ENCODE measurements at places on chromosomes 1 and 21.
A peak's percentile ranks its signal among the peaks of the same experiment; 100 is the strongest.

DNA sequence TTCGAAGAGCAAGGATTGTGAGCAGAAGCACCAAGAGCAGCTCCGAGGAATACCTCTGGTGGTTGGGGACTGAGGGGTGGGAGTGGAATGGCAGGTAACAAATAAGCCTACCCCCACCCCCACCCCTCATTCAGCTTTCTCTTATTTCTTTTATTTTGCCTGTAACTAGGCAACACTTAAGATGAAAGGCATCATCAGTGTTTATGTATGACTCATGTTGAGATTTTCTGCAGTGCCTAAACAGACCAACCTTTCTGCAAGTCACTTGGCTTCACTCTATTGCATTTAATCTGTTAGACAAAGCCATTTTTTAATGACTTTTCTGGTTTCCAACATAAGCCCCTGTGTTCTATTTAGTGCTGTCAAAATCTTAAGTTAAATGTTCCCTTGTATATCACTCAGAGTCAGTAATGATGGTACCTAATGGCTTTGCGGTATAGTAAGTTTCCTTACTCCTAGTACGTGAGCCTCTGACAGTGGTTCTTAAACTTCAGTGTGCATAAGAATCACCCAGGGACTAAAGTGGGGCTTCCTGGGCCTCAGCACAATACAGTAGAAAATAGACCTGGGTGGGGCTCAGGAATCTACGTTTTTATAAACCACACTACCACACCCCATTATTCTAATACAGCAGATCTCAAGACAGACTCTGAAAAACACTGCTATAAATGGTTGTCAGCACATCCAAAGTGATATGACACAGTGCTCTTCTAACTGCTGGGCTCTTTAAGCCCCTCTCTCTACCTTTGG is 19.9 kb downstream of the CASQ2 start:
- DNase-seq = no peak

GRCh38 chr1:106439475-106439874 is 617.0 kb upstream of the PRMT6 start:
- DNase-seq = no peak

GRCh38 chr1:167767761-167768160 is 46.0 kb downstream of the MPZL1 start:
- no peak for DNase-seq

DNA sequence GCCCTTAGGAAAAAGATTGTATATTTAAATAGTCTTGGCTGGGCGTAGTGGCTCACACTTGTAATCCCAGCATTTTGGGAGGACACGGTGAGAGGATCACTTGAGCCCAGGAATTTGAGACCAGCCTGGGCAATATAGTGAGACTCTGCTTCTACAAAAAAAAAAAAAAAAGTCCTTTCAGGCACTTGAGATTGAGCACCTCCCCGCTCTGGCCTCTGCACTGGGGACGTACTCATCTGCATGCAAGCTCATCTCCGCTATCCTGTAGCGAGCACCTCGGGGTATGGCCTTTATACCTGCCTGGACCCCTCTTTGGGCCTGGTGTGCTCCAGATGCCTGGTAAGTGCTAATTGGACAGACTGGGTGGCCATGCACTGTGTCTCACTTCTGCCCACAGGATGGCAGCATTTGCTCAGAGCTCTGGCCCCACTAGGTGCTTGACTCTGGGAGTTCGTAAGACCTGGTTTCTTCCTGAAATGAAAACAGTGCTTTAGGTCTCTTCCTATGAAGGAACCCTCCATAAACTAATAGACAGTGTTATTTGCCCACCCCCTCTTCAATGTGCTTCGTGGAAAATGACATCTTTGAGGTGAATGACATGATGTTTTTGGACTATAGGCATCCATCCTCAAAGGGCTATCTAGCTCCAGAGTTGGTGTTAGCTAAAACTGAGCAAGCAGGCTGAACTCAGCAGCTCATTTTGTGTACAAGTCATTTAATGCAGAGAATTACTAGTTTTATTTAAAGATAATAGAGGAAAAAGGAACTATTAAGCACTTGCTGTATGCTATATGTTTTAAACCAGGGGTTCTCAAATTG is 61.7 kb upstream of the ADAR start:
- DNase-seq = peak; percentile 71

- DNase-seq = no peak
Measured at GRCh38 chr1:55775007-55775406, 559.8 kb upstream of the USP24 start.

DNA sequence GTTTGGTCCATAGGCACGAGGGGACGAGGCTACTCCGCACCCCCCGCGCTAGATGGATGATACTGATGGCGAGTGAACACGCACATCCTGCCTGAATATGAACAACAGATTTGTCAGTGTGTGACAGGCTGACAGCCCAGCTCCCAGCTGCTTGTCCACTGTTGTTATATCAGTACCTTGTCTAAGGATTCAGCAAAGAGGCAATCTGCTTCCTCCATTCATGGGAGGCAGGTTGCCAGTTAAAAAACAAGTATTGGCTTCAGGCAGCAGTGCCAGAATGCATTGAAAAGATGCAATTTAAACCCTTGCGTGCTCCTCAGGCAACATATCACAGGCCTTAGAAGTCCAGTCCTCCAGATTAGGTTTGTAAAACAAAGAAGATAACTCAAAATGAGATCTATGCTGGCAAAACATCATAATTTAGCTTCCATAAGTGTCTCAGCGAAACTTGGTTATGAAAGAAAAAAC is 223.3 kb downstream of the GPATCH2 start:
- no peak for DNase-seq

- no peak for DNase-seq
Measured at GRCh38 chr1:203492082-203492747, 1.7 kb upstream of the OPTC start.

DNA sequence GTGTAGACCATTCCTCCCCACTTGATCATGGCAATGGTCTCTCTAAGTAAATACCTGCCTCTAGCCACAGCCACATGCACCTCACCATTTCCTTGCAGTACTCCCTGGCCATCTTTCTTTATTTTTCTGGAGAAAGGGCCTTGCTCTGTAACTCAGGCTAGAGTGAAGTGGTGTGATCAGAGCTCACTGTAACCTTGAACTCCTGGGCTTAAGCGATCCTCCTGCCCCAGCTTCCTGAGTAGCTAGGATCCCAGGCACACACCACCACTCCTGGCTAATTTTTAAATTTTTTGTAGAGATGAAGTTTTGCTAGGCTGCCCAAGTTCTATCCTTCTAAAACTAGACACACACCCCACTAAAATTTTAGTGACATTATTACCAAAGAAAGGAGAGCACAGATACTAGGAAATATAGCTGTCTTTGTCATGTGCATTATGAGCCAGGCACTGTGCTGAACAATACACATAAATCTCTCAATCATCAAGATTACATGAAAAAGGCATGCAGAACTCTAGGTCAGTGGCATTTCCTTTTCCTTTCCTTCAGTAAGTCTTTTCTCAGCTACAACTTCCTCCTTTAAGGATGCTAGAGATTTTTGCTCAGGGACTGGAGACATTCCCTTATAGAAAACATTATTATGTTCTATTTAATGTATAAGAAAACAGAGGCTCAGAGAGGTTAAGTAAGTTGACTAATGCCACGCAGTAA is 95.0 kb upstream of the SERBP1 start:
- no peak for DNase-seq

GRCh38 chr1:163298365-163298764 is 23.4 kb upstream of the NUF2 start:
- DNase-seq = no peak

GRCh38 chr1:70745199-70745598 is 302.4 kb downstream of the PTGER3 start:
- DNase-seq = no peak

GRCh38 chr1:214332946-214333798 is 52.2 kb downstream of the SMYD2 start:
- DNase-seq = peak; percentile 71

- no peak for DNase-seq
Measured at GRCh38 chr21:22355949-22356348, 1357.7 kb downstream of the NCAM2 start.

DNA sequence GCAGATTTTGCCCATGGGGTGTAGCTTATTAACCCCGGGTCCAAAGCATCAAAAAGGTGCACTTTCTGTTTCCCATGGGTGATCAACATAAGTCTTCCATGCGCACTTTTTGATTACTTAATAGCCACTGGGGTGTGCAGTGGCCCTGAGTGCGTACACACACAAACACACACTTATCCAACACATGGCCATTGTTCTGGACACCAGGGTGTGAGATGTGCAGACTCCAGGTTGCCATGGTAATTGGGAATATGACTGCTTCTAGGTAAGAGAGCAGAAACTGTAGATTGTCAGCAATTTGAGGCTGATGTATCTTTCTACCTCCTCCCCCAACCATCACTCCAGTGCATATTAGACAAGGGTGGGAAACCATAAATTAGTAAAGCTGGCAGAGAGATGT is 68.8 kb downstream of the MAB21L3 start:
- DNase-seq = no peak

GRCh38 chr1:163085904-163086268 is 16.7 kb downstream of the RGS4 start:
- DNase-seq = no peak

DNA sequence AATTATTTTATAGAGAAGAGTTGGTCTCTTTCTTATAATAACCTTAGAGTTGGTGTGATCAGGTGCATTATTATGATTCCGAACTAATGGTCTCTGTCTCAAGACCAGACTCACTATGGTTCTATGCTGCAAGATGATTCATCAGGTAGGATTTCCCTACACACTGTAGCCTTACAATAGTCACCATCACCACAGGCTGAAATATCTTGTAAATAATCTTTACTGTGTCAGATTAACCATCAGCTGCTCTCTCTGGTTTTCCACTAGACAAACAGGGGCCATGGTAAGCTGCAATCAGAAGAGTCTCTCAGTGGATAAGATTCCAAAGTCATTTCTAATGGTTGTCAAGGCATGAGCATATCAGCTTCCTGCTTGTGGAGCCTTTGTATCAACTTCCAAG is 4.4 kb upstream of the GBP4 start:
- no peak for DNase-seq

DNA sequence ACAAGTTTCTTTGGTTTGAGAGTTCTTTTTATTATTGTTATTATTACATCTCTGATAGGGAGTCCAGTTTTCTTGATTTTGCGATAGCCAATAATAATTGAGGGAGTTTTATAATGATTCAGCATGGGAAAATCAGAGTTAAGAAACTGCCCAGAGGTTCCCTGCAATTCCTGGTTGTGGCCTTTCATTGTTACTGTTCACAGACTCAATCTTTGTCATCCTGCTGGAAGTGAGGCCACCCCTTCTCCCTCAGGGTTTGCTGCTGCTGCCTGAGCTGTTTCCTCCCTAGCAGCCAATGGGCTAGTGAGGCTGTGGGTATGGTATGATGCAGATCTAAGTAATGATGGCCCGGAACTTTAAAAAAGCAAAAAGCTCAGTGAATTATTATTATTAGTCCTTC is 50.2 kb upstream of the TACSTD2 start:
- no peak for DNase-seq

- DNase-seq = no peak
Measured at GRCh38 chr1:78029793-78030192, 16.0 kb upstream of the GIPC2 start.

- peak; percentile 45 for DNase-seq
Measured at GRCh38 chr1:207908107-207908734, 2.7 kb downstream of the CD34 start.

- DNase-seq = no peak
Measured at GRCh38 chr1:156014829-156015228, 5.9 kb downstream of the SSR2 start.

GRCh38 chr1:106755682-106756406 is 300.6 kb upstream of the PRMT6 start:
- DNase-seq = no peak

GRCh38 chr1:5798151-5798730 is 194.0 kb downstream of the NPHP4 start:
- DNase-seq = no peak

DNA sequence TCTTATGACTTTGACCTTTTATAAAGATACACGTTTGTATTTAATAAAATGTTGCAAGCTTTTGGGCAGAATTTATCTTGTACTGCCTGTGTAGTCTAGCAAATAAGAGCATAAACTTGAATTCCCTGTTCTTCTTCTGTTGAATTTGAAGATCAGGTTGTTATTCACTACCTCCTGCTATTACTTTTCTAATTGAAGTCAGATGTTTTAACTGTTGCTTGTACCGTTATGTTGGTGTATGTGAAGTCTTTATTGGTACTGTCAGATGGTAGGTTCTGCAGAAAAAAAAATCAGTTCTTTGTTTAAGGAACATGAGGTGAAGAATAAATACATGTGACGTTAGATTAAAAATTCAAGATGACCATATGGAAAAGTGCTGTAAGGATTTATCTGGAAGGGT is 69.1 kb downstream of the DYRK1A start:
- DNase-seq = no peak

GRCh38 chr1:7583291-7584096 is 187.6 kb upstream of the VAMP3 start:
- no peak for DNase-seq

DNA sequence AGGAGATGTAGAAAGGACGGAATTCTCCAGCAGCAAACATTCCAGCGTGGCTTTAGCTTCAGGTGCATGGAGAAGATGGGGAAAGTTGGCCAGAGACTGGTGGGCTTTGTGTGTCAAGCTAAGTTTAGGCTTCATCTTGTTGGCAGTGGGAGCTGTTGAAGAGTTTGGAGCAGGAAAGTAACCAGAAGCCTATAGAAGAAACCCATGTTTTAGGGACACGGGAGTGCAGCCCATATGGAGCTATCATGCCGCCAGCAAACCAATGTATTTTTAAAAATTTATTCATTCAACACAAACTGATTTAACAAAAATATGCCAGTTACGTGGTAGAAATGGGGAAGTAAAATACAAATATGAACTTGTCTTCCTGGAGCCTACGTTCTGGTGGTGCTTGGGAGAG is 53.7 kb downstream of the ACTL8 start:
- no peak for DNase-seq

- no peak for DNase-seq
Measured at GRCh38 chr1:53508991-53509666, 49.9 kb downstream of the DMRTB1 start.

GRCh38 chr1:112337028-112337531 is 58.9 kb upstream of the CTTNBP2NL start:
- DNase-seq = no peak

- peak; percentile 74 for DNase-seq
Measured at GRCh38 chr1:94247138-94248094, 10.0 kb upstream of the ARHGAP29 start.

DNA sequence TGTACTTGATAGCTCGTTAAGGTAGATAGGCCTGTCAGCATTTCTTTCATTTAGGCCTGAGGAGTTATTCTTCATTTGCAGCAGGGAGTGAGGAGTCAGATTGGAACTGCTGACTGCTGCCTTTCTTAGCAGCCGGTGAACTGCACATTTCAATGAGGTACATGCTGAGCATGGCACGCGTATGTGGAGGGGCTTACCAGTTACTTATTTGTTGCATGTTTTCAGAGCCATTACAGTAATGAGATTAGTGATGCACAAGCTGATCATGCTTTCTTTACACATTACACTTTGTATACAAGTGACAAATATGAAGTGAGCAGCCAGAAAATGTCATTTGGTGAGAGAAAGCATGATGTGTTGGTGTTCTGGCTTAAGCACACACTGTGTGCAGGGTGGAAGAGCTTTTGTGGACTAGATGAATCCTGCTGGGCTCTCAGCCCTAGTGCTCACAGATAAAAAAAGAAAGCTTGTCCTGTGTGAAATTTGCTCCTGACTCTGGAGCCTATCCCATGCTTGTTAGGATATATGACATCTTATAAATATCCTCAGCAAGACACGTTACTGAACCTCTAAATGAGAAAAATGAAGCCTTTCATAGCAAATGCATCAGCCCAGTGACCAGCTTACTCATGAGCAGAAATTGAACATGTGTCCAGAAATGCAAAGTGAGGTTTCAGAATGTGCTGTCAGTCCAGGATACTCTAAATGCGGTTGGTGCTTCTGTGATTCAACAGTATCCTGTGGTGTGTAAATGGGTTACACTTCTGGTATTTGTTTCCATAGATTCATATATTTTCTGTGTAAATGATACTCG is 574.7 kb upstream of the ADGRL2 start:
- DNase-seq = no peak

Measured in right hindlimb (tissue), 1 donor.